ENCODE measurements at places on chromosomes 2 and 18.

- DNase-seq, result no peak
Measured at GRCh38 chr2:144645083-144645778, 125.3 kb upstream of the ZEB2 start.

DNA sequence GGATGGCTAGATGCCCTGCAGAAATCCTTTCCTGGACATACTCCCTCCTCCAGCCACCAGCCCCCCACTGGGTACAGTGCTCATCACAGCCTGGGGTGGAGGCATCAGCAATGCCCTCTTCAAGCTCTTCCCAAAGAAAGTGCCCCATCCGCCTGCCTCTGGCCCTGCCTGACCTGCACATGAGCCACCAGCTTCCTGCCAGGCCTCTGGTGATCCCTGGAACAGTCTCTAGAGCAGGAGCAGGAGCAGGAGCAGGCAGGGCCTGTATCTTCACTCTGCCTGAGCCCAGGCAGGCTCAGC is 54.1 kb upstream of the CAB39 start:
- DNase-seq, result no peak

GRCh38 chr2:76050196-76050595 is 339.5 kb upstream of the GCFC2 start:
- DNase-seq, result no peak

GRCh38 chr2:27095745-27096651 is 9.4 kb downstream of the KHK start:
- no peak for DNase-seq

- DNase-seq, result no peak
Measured at GRCh38 chr2:12824351-12824777, 107.6 kb downstream of the TRIB2 start.

- no peak for DNase-seq
Measured at GRCh38 chr2:122643725-122644329, 888.4 kb downstream of the TSN start.

DNA sequence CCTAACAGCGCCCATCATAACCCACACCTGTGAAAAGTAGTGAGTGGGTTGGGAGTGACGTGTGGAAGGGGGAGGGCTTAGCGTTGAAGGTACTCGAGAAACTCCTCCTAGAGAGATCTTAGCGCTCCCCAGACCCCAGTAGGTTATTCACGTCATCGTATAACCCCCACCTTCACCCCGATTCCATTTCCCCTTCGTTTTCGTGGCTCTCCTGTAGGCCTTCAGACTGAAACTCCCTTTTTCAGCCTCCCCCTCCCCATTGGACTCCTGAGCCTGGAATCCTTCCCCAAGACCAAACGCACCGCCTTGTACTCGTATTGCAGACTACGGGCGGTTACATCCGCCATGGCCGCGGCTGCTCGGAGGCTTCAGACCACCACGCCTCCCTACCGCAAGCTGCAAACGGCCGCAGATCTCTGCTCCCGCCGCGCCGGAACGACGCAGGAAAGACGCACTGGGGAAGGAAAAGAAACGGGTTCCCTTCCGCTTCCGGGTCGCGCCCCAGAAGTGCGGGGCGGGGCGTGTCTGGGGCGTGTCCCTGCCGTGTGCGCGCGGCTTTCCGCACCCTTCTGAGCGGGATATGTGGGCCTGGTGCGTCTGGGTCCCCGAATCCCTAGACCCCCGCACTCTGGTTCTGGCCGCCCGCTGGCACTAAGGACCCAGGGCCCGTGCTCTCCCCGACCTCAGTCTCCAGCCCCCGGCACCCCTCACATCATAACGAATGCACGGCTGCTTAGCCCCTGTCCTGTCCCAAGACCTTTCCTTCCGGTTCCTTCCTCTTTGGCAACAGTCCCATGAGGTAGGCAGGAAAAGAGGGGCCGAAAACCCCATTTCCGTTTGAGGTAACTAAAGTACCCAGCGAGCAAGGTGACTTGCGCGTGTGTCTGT is at the start of gene SNRNP200:
Gene SNRNP200 (minus strand): TSS at position 456 of the 888 bp plus-strand sequence. CDS start 109 bp downstream, at position 347.
- DNase-seq, result peak; percentile 87

- no peak for DNase-seq
Measured at GRCh38 chr18:63262369-63263335, 56.9 kb downstream of the BCL2 start.

GRCh38 chr2:163171786-163172530 is 333.4 kb upstream of the KCNH7 start:
- DNase-seq, result no peak

DNA sequence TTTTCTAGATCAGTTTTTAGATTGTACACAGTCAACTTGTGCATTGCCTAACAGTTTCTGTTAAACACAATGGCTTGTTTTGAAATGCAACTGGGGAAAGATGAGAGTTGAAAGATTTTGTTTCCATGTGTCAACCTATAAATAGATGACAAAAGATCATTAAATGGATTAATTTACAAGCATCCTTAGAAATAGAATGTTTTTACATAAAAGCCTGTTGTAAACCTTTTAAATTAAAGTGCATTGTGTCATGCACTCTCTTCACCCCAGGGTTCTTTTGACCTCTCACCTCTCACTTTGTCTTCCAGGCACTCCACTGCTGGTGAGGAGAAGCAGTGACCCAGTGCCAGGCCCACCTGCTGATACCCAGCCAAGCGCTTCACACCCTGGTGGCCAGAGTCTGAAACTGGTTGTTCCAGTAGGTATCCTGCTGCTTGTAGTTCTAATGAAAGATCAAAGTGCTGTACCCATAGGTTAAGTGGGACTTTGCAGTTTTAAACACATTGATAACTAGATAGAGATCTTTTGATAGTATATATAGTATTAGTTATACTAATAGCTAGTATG is 502.1 kb downstream of the PARD3B start:
- DNase-seq, result no peak

DNA sequence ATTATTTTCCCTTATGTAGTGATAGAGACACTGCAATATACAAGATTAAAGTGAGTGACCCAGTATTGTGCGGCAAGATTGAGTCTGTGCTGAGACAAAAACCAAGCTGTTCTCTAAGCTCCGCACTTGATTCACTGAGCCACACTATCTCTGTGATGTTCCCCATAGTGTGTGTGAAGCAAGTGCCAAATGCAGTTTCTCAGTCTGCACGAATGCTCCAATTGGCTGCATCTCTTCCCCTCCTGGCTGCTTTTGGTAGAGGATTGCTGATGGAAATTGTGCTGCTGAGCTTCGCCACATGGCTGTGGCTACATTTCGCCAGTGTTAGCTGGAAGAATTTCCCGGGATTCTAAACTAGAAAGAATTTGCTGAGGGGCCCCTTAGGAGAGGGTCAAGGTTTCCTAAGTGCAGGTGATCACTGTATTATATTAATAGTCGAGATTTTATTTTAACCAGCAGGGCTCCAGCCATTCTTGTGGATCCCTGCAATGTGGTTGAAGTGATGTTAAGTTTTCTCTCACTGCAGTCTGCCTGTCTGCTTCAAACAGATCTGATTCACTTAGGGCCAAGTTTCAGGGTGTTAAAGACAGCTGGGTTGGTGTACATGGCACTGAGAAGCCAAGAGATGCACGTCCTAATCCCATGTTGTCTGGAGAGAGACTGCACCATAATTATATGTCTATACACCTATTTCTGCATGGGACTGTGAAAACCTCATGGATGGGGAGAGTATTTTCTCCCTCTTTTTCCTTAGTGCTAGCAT is 317.2 kb downstream of the DCC start:
- DNase-seq, result no peak

- DNase-seq, result no peak
Measured at GRCh38 chr2:24080701-24081100, 3.9 kb downstream of the TP53I3 start.

DNA sequence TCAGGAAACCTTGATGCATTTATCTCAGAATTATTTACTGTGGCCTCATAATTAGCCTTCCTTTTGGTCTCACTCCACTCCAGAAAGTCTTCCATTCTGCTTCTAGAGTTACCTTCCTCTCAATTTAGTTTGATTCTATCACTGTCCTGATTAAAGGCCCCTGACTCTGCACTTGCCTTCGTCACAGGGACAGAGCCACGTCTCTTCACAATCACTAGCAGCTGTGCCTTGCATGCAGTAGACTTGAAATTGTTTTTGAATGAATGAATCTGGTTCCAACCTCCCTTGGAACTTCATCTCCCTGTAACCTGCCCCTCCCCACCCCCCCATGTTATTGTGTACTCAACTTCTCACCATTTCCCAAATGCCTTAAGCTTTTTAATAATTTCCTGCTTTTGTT is 52.4 kb downstream of the OSBPL6 start:
- no peak for DNase-seq

GRCh38 chr2:181626671-181627070 is 30.2 kb downstream of the CERKL start:
- DNase-seq, result no peak

DNA sequence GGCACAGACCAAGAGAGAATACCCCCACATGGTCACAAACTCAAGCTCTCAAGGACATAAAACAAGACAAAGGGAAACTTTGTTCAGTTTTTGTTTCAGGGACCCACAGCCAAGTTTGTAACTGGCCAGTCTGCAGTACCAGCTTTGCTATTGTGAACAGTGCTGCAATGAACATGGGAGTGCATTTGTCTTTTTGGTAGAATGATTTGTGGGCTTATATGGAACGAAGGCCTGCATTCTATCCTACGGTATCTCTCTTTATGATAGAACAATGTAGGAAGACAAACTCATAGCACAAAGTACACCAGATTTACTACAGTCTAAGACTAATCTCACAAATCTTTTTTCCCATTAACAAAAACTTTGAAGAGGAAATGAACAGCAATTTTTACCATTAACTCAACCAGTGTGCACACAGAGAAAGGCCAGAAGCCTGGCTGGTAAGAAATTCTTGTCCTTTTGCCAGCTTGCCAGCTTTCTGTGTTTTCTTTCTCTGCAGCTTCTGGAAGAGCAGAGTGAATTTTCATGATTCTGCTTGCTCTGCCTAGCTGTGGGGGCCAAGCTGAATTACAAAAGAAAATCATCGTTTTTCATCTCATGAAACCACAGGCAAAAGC is 37.1 kb upstream of the FEZ2 start:
- DNase-seq, result no peak

- no peak for DNase-seq
Measured at GRCh38 chr2:99957332-99958133, 184.9 kb downstream of the AFF3 start.

DNA sequence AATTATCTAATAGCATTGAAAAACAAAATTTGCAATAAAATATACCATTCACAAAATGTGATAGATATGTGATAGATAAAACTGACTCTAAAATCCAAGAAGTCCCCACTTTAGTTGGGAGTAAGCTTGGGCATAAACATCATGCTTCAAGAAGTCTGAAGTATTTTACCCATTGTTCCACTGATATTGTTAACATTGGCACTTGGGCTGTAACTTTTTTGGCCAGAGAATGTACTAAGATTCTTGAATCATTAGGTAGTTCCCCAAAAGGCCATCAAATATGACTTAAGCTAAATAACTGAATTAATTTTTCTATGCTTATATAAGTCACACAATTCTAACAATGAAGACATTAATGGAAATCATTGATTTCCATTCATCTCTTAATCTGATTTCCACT is 413.6 kb downstream of the CDH2 start:
- no peak for DNase-seq

DNA sequence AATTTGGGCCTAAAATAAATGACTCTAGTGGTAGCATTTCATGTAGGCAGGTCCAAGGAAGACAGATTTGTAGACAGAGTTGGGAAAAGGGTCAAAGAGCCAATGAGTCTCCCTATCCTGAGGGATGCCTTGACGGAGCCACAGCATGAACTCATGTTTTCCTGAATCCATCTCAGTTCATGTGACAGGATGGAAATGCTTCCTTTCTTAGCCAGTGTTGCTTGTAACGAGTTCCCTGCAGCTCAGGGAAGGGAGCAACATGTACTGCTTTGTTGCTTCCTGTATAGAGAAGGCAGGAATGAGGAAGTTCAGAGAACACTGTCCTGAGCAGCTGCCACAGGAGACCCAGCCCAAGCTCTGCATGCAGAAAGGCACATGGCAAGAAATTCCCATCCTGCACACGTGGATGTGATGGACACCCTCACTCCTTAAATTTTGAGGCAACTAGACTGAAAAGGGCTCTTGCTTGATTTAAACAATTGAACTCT is 27.9 kb downstream of the TMEM17 start:
- no peak for DNase-seq

DNA sequence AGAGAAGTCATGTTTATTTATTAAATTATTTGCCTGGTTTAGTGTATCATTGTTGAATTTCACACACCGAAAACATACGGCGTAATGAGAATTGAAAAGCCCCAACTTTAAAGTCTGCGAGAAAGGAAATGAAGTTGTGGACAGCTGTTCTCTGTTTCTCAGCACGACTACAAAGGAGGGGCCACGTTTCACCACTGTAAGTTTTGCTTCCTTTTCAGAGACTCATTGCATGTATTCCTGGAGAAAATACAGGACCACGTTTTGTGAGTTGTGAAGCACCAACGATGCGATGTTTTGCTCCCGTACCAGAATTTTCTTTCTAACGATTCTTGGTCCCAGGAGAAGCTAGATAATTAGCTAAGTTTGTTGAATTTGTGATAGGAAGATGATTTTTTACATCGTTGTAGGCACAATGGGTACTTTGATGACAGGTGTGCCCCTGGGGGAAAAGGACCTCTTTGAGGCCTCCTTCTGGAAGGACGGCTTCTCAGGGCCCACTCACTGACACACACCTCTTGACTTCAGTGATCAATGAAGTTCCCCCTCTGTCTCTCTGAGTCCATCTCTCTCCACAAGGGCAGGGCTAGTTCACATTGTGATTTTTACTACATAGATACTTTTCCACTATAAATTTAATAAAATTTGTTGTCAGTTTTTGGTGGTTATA is 23.7 kb upstream of the ACKR3 start:
- no peak for DNase-seq

DNA sequence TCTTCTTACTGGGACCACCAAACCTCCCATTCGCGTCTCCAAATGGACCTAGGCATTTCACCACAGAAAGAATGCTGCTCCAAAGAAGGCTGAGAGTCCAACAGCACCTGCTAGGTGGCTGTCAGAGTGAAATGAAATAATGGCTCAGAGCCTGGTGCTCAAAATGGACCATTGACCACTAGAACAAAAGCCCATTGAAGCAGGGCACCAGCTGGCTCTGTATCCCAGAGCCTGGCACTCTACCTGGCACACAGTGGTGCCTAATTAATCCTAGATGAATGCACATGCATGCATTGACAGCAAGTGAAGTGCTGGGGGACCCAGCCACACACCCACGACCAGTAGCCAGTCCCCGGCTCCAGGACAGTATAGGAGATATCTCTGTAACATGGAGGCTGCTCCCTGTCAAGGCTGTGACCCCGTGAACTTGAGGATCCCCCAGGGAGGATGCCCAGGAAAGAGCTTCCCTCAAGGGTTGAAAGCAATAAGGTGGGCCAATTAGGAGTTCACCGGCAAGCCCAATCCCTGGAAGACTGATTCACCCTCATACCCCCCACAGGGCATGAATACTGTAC is 261.3 kb downstream of the TNS1 start:
- no peak for DNase-seq

GRCh38 chr2:88669482-88670214 is 21.8 kb upstream of the RPIA start:
- DNase-seq, result peak; percentile 9

GRCh38 chr2:146239392-146240135 is 1605.3 kb upstream of the ACVR2A start:
- no peak for DNase-seq

GRCh38 chr2:207434306-207434705 is 95.5 kb upstream of the CREB1 start:
- no peak for DNase-seq

Data from activated CD4-positive, alpha-beta T cell treated with anti-CD3 and anti-CD28 coated beads for 4 hours (primary cell).